ENCODE measurements at places on chromosomes 5 and 9.

- DNase-seq: no peak
Measured at GRCh38 chr9:98603821-98604383, 104.8 kb downstream of the GABBR2 start.

DNA sequence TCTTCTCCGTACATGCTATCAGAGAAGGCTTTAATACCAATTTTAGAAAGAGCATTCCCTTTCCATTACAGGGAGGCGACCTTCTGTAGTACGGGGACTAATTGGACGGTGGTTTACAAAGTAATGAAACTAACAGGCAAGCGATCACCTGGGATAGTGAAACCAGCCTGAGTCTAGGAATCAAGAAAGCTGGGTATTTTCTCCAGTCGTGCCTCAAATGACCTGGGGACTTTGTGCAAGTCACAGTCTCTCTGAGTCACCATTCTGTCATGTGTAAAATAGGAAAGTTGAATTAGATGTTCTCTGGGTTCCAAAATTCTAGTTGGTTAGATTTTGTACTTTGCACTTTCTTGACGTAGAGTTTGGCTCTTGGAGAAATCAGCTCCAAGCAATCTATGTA, 22.7 kb upstream of the SSBP2 start:
- no peak for DNase-seq

- no peak for DNase-seq
Measured at GRCh38 chr9:79574136-79574535, 2.4 kb downstream of the TLE4 start.

- DNase-seq: no peak
Measured at GRCh38 chr5:139761501-139761900, 34.1 kb upstream of the PSD2 start.

DNA sequence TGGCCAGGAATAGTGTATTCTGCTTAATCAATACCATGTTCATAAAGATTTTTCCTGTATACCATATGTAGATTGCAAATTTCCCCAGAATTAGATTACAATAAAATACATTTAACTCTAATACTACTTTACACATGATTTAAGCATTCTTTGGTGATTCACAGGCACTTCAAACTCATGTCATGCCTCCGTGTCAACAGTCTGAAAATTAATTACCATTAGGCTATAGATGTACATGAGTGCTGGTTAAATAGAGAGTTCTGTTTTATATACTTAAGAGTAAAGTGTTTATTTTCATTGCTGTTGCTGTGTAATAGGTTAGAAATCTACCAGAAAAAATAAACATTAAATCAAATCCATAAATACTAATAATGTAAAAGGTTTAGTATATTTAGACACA, 159.8 kb downstream of the ZSWIM6 start:
- DNase-seq: no peak

- DNase-seq: no peak
Measured at GRCh38 chr5:53479590-53480415, 626 bp upstream of the FST start.

DNA sequence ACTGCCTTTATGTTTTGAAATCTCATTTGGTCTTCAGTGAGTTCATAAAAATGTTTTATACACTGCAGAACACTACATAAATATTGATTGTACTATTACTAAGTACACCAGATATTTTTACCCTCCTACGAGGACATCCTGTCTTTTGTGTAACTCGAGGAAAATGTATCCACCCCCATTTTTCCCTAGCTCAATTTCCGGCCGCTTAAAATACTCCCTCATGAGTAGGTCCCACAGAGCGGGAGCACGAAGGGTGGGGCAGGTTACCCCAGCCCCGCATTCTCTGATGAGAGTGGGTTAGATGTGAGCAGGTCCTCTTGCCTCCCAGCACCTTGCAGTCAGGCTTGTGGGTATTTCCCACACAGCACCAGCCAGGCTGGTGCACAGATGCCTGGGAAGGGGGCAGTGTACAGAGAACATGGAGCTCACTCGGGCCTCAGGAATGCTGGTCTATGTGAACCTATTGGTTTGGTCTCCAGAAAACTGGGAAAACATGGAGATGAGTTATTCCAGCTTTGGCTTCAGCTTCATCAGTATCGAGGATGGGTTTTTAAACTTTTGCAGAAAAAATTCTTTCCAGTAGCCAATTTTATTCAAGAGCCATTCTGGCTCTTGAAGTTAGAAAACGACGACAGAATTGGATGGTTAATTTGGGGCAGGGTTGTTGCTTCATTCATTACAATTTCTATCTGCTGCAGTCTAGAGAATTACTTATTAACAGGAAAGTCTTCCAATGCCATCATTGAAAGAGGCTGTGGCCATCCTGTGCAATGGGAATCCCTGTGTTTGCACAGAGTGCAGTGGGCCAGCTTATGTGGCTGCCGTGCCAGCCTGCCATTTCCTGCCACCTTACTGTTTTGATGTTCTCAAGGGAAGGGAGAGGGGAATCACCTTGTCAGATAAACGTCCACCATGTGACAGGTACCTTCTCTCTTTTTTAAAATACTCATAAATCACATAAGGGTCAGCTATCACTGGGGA, 73.2 kb downstream of the WDR41 start:
- DNase-seq: no peak

DNA sequence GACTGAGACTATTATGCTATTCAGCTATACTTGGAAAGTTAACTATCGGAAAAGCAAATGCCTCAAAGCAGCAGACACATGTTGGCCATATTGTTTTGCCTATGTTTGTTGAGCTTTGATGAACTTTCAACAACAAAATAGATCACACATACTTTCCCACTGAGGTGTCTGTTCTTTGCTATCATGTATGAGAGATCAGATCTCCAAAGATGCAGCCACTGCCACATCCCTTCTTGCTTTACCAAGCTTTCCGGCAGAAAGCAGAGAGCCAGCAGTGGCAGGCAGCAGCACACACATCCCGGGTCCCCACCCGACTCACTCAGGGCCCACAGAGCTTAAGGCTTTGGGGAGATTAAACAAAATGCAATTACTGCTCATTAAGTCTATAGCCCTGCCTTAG, 18.8 kb downstream of the ZBTB5 start:
- no peak for DNase-seq

DNA sequence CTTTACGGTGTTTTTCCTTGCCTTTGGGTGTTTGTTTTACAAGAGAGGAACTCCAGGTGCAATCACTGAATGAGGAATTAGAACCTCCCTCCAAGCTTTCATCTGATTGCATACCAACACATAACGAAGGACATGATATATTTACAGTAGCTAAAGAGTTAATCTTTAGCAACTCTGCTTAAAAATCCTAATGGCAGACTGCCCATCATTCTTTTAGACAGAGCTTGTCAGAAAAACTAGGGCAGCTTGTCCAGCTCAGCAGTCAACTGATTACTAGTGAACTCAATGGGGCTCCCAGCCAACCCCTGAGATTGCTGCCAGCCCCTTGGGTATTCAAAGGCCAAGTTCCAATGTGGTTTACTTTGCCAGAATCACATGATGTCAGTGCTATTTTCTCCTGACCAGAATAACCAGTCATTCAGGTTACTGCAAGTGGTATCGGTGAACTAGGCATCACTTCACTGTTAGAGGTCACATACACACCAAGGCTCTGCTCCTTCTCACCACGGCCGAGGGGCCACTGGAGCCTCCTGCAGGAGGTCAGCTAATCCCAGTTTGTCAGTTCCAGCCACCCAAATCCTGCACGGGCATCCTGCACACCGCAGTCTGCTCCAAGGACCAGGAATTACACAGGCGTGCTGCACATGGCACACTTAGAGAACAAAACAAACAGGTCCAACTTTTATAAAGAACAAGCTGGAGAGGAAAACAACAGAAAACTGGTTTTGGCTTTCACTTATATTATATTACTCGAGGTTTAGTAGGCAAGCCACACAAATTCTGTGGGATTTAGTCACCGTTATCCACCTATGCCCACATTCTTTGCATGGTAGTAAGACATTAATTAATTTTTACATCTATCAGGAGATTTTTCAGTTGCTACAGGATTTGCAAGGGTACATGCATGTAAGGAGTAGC, 62.5 kb downstream of the NFIB start:
- no peak for DNase-seq

DNA sequence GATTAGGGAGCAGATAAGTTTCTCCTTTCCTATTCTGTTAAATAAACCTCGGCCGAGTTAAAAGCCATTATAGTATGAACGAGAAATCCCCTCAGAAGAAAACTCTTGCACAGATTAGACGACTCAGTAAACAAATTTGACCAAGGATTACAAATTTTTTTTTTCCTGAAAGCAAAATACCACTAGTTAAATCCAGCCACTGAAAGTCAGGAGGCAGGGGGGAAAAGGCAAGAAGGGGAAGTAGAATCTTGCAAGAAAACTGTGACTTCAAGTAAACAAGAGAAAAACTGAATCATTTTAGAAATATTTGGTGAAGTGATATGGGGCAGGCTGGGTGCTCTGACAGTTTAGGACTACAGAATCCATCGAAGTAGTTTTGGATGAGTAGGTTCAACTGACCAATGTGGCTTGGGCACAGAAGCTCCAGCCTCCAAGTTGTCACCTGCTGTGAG, 251.0 kb downstream of the DENND1A start:
- DNase-seq: no peak

DNA sequence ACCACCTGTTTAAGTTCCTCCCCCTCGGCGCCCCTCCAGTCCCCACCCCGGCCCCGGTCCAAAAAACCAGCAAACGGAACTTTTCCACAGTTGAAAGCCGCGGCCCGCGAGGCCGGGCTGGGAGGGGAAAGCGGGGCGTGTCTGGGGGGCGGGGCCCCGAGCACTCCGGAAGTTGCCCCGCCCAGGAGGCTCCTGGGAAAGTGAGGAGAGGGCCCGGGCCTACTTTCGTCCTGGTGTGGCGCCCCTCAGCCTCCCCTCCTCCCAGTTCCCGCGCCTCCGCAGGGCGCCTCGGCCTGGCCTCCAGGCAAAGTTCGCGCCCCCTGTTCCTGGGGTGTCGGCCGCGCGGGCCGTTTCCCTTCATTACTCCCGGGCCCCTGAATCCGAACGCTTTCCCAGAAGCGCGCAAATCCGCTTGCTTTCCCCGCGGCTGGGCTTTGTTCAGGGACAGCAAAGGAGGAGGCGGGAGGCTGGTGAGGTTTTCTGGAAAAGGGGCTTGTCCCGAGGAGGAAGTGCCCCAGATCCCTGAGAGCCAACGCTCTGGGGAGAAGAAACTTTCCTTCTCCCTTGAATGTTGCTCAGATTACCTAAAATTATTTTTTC, 4.5 kb upstream of the DMRT3 start:
- DNase-seq: no peak

GRCh38 chr9:27368316-27368985, 71.5 kb upstream of the EQTN start:
- DNase-seq: no peak

All from stimulated activated CD4-positive, alpha-beta T cell treated with anti-CD3 and anti-CD28 coated beads, TNF-alpha, amount 100 ng/mL, for 1 hour (primary cell).